ENCODE measurements at places on chromosomes 7 and 10.

GRCh38 chr7:8065356-8065813, 96.8 kb downstream of the GLCCI1 start:
- no peak for DNase-seq

DNA sequence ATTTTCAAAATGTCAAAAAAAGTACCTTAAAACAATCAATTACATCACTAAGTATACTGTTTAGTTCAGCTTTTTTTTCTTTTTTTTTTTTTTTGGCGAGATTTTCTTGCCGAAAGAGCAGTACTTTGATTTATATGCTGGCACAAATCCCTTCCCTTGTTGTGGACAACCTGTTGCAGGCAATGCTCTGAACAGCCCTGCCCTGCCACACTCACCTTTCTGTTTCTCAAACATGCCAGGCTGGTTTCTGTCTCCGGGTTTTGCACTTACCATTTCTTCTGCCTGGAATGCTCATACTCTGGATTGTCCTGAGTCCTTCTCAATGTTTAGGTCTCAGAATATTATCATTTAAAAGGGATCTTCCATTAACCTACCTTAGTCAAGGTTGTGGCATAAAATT, 80.4 kb upstream of the JAZF1 start:
- no peak for DNase-seq

DNA sequence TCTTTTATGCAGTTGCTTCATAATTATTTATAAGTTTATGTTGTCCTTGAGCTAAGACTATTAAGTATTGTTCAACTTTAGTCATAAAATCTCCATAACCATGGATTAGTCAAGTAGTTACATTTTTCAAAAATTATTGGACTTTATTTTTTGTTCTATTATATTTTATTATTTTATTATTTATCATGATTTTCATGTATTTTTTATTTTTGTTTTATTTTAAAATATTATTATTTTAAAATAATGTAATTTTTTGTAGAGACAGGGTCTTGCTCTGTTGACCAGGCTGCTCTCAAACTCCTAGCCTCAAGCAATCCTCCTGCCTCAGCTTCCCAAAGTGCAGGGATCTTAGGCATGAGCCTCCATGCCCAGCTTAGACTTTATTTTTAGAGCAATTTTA, 102.3 kb downstream of the NOC3L start:
- no peak for DNase-seq

DNA sequence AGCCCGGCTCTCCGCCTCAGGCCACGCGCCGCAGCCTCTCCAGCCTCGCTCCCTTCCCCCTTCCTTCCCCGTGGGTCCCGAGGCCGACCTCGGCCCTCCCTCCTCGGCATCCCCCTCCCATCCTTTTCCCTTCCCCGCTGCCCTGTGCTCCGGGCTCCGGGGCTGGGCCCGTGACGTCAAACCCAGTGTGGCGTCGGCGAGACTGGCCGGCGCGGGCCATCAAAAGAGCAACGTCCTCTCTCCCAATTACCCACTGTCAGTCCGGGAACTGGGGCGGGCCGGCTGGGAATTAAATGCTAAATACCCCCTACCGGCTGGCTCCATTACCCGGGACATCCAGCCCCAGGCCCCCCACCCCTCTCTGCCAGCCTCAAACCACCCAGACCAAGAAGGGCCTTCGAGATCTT, 2.6 kb upstream of the GATA3 start:
- no peak for DNase-seq

GRCh38 chr10:33657154-33657908, 322.9 kb upstream of the NRP1 start:
- DNase-seq, result no peak

- DNase-seq, result peak; percentile 47
These were observed 754 bp downstream of the SEMA3D start for GRCh38 chr7:85186083-85186520.

GRCh38 chr7:25347360-25348066, 119.2 kb upstream of the NPVF start:
- no peak for DNase-seq

GRCh38 chr7:150992833-150993302, 2.1 kb downstream of the NOS3 start:
- peak; percentile 29 for DNase-seq

GRCh38 chr10:132619927-132620326, 82.3 kb downstream of the INPP5A start:
- DNase-seq, result no peak

DNA sequence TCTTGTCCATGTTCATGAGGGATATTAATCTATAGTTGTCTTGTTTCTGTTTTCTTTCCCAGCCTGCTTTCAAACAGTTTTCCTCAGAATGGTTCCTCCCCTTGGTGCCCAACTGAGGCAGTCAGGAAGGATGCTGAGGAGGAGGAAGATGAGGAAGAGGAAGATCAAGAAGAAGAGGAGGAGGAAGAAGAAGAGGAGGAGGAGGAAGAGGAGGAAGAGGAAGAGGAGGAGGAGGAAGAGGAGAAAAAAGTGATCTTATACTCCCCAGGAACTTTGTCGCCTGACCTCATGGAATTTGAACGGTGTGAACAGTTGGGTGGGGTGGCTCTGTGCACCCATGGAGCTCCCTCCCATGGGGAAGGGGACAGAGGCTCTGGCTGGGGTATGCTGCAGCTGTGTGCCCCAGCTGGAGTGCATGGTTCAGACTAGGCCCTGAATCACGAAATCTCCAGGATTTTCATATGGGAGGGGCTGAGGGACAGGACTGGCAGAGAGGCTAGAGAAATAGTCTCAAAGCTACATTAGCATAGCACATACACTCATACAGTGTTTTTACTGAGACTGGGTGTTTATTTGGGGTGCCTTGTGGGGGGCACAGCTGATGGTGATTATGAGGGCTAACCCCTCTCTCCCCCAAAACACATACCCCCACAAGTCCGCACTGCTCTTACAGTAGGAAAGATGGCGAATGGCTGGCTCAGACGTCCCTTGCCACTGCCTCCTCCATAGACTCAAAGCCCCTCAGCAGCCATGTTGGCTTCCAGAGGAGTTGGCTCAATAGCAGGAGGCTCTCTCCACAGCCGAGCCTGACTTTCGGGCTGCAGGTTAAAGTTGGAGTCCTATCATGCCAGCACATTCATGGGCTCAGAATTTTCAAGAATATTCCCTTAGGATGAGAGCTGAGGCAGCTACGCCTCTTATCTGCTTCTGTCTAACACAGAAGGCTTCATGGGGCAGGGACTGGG, 11.9 kb downstream of the STRA8 start:
- no peak for DNase-seq

DNA sequence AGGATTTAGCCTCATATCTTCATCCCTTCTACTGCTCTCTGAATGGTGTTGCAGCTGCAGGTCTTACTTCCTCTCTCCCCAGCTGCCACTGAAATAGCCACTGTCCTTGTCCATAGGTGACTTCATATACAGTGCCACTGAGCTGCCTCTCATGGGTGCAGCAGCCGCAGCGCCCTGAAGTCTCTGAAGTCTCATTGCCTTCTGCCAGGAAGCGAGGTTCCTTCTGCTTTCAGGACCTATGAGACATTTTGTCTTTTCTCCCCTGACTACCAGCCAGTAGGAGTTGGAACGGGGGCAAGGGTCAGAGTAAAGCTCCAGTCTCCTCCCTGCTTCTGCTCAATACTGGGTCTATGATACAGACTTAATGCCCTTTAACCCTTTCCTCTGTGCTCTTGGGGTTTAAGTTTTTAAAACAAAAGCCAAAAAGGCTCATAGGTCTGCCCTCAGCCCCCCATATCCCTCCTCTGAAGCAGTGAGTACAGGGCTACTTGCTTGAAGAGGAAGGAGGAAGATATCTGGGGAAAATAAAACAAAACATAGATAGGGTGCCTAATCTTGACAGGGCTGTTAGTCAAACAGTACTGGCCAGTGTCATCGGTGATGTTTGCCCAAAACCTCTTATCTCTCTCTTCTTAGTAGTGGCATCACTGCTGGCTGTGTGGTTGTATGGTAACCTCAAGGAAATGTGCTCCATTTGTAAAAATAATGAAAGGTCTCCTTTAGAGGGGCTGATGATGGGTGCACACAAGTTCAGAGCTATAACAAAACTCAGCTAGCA, 7.1 kb downstream of the PLCE1 start:
- no peak for DNase-seq

GRCh38 chr10:15320522-15321203, 50.4 kb downstream of the FAM171A1 start:
- DNase-seq, result no peak

GRCh38 chr10:3057946-3058345, 9.4 kb upstream of the PFKP start:
- no peak for DNase-seq

DNA sequence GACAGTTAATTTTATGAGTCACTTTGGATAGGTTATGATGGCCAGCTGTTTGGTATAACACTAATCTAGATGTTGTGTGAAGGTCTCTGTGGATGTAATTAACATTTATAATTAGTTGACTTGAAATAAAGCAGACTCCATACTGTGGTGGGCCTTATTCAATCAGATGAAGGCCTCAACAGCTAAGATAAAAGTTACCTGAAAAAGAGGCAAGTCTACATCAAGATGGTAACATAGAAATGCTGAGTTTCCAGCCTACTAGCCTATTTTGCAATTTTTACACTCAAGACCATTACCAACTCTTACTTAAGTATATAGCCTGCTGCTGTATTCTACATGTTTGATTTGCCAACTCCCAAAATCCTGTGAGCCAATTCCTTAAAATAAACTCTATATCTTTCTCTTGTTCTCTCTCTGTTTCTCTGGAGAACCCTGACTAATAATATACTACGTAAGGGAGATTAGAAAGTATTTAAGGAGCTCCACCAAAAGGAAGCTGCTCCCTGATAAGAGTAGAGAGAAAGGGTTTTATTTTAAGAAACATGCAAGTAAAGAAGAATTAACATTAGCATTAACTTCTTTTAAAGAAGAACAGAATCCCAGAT, 42.7 kb downstream of the ZNF438 start:
- DNase-seq, result no peak

DNA sequence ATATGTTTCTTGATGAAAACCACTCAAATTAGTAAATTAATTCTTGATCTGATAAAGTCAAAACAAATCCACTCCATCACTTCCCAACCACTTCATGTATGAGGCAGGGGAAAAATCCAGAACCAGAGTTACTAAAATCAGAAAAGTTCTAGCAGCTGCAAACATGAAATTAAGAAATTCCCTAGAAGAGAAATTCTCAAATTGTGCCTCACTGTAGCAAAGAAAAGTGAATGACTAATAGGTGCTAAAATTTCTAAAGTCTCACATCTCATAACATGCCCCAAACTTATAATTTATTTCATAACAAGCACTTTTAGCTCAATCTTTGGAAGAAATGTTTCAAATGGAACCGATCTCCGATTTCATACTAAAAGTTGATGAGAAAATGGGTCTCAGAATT, 345.0 kb upstream of the AOAH start:
- DNase-seq, result no peak

DNA sequence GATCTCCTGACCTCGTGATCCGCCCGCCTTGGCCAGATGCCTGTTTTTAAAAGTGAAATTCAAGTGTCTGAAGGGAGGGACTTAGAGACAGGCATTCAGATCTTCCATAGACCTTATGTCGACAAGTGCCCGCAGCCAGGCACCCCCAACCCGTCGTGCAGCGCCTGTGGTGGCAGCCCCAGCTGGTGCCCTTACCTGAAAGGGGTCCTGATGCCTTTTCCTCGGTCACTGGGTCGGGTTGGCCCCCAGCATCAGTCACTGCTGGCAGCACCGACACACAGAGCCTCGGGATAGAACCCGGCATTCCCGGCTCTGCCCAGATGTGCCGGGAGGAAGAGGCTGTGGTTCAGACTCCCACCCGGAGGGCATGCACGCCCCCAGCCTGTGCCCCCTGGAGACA, 23.3 kb downstream of the LRRC27 start:
- DNase-seq, result no peak

- DNase-seq, result no peak
These were observed 362.7 kb downstream of the GLRX3 start for GRCh38 chr10:130498934-130499333.

DNA sequence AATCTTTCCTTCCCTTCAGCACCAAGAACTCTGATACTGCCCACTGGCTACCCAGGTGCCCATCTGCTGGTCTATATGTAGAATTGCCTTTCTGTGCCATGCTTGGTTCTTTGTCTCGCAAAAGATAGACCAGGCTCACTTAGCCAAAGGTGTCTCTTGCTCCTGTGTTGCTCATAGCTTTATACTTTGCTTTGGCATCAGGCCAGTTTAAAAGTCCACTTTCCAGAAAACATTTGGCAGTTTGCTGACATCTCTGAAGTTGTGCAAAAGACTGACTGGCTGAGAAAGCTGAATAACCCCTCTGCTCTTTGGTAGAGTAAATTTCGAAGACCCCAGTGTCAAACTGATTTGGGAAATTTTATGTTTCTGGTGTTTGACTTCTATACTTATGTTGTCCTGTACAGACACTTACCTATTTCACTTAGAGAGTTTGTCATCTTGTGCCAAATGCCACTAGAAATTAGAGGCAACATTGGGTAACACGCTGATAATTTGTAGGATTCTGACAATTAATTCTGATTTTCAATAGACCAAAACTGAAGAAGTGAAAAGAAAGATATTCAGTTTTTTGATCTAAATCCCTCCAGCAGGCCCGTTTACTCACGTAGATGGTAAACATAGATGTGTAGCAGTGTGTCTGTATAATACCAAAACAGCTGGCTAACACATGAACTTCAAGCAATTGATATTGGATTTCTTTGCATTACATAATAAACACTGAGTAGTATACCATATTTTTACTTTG, 91.1 kb downstream of the CPED1 start:
- no peak for DNase-seq

DNA sequence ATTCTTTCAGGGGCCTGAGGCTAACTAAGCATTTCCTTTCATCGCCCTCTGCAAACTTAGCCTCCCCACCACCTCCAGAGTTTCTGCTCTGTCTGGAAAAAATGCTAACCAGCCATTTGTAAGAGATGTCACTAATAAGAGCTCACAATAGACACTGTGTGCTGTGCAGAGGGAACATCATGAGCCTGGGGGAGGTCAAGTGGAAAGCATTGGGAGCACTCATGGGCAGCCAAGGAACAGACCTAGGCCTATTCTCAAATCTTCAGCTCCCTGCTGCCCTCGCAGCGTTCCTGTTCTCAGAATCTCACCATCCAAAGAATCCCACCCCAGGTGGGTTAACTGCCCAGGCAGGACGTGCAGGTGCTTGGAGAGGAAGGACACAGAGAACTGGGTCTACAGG, 27.1 kb upstream of the GPAM start:
- no peak for DNase-seq

- DNase-seq, result no peak
These were observed 1.2 kb downstream of the SORCS1 start for GRCh38 chr10:107163076-107163855.

GRCh38 chr10:28833313-28833712, 156.0 kb downstream of the BAMBI start:
- no peak for DNase-seq

DNA sequence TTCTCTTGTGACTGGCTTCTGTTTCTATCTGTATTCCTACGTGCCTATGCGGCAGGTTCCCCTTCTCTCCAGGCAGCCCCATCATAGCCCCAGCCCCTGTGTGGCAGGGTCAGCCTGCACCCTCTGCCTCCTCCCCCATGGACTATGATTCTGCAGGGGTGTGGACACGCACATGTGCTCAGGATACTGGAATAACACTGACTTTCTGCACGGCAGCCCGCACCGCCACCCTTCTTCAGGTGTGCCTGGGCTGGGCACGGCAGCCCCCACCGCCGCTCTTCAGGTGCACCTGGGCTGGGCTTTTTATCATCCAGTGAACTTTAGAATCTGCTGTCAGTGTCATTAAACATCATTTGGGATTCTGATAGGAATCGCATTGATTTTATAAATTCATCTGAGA, 202.6 kb upstream of the PPP2R2D start:
- DNase-seq, result no peak
